ENCODE measurements at places on chromosomes 5 and 9.

DNA sequence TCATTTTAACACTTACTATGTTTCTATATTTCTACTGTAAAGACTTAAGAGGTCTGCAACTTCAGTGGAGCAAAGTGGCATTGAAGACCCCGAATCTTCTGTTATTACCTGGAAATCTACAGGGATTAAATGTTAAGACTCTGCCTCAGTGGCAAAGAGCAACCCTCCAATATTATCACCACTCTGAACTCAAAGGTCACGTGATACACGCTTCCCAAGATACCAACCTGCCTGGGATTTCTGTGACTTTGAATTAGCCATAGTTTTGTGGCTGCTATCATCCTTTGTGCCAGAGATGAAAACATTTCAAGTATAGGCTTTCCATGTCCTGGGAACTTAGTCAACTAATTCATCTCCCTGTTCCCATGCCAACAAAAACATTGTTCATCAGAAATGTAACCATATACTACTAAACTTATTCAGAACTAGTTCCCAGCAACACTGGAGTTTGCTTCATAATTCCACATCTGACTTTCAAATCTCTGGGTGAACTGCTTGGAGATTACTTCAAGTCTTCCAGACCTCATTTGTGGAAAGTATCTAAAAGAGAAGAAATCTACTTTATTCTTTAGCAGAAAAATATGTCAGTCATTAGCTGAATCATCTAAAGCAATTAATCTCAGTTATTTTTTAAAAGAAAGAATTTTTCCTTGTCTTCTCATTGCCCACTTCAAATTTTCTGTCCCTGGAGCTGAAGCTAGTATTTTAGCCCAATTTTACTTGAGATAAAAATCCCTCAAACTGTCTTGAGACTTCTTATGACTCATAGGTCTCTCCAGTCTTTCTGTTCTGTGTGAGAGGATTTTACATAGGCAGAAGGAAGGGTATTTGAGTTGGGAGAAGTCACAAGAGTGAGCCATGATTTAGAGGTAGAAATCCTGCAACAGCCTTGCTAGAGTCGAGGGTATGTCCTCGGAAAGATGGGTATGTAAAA is 83.0 kb downstream of the ZNF462 start:
- no peak for DNase-seq

DNA sequence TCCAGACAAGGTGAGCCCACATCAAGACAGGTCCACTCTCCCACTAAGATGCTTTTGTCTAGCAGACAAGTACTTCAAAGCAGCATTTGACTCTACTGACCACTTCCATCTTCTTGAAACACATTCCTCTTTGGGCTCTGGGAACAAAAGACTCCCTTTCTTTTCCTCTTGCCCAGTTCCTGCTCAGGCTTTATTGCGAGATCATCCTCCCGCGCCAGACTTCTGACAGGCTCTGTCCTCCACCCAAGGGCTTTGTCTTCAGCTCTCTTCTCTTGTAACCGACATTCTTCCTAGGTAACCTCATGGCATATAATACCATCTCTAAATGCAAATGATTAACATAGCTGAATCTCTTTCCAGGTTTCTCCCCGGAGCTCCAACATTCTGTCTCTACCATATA is 85.8 kb downstream of the NUDT12 start:
- DNase-seq = no peak

DNA sequence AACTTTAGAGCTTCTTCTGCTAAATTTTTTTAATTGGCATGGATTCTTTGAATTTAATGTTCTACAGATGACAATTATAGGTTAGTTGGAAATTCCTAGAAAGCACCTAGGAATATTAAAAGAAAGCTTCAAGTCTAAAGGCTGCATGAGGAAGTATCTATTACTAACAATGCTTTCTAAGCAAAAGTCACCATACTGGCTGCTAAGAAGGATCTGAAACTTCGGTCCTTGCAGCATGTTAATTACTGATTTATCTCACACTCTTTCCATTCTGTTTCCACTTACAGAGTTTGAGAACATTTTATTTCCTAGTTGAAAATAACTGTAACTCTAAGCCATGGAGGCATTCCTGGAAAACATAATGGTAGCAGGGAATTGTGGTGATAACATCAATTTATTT is 8.4 kb downstream of the SEMA6A start:
- DNase-seq = no peak

- DNase-seq = peak; percentile 17
Observed at GRCh38 chr5:90932052-90932699, 373.6 kb downstream of the ADGRV1 start.
